ENCODE measurements at places on chromosomes 6 and 20.

GRCh38 chr6:16228709-16229665 is 9.4 kb upstream of the GMPR start:
- no peak overlapping the region for H3K27ac ChIP-seq
- H3K36me3 ChIP-seq, result no peaks in the 10 kb centered on the region
- DNase-seq, result no peak
- H3K4me3 ChIP-seq, result no peak overlapping the region
- peaks cover 5% of the 10 kb centered on the region for H3K27me3 ChIP-seq
- H3K4me1 ChIP-seq, result no peaks in the 10 kb centered on the region

GRCh38 chr6:102126488-102126887 is 733.0 kb downstream of the GRIK2 start:
- no peaks in the 10 kb centered on the region for H3K27me3 ChIP-seq
- no peaks in the 10 kb centered on the region for H3K36me3 ChIP-seq
- H3K4me1 ChIP-seq, result no peaks in the 10 kb centered on the region
- DNase-seq, result no peak
- no peak overlapping the region for H3K27ac ChIP-seq
- no peak overlapping the region for H3K4me3 ChIP-seq

- H3K4me3 ChIP-seq, result no peak overlapping the region
- H3K27ac ChIP-seq, result no peak overlapping the region
- no peaks in the 10 kb centered on the region for H3K4me1 ChIP-seq
- H3K27me3 ChIP-seq, result no peaks in the 10 kb centered on the region
These were observed 66.6 kb upstream of the CCDC167 start for GRCh38 chr6:37566111-37566949.

DNA sequence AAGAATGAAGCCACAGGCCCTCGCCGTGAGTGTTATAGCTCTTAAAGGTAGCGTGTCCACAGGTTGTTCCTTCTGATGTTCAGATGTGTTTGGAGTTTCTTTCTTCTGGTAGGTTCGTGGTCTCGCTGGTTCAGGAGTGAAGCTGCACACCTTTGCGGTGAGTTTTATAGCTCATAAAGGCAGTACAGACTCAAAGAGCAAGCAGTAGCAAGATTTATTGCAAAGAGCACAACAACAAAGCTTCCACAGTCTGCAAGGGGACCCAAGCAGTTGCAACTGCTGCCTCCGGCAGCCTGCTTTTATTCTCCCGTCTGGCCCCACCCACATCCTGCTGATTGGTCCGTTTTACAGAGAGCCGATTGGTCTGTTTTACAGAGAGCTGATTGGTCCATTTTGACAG is 5.2 kb downstream of the HIVEP1 start:
- H3K4me3 ChIP-seq, result no peak overlapping the region
- no peaks in the 10 kb centered on the region for H3K27me3 ChIP-seq
- H3K36me3 ChIP-seq, result peaks cover 7% of the 10 kb centered on the region
- H3K4me1 ChIP-seq, result peaks cover 14% of the 10 kb centered on the region

DNA sequence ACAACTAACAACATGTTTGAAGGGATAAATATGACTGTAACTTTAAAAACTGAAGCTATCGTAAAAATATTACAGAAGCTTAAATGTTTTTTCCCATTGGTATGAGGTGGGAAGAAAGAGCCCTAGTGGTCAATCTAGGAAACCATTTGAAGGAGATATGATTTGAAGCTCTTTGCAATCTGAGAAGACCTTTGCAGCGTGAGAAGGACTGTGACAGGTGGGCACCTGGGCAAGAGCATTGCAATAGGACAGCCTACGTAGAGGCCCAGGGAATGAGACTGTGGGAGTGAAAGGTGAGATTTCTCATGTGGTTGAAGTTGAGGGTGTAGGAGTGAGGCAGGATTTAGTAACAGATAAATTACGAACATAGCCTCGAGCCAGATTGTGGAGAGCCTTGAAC is 108.0 kb upstream of the PDE7B start:
- H3K27ac ChIP-seq, result no peak overlapping the region
- H3K27me3 ChIP-seq, result no peaks in the 10 kb centered on the region
- no peaks in the 10 kb centered on the region for H3K36me3 ChIP-seq
- H3K4me1 ChIP-seq, result no peaks in the 10 kb centered on the region
- H3K4me3 ChIP-seq, result no peak overlapping the region

Measured in HCT116 (cell line).